Astrocyte (in vitro differentiated cells and primary cell): ENCODE measurements at places on chromosomes 12 and 14.
A peak's percentile ranks its signal among the peaks of the same experiment; 100 is the strongest.

GRCh38 chr14:94638961-94639817, 27.0 kb downstream of the SERPINA3 start:
- DNase-seq, result no peak

GRCh38 chr14:76056128-76056527, 70.6 kb downstream of the IFT43 start:
- no peak for DNase-seq

GRCh38 chr12:64352181-64352580, 38.4 kb downstream of the C12orf56 start:
- DNase-seq, result no peak

DNA sequence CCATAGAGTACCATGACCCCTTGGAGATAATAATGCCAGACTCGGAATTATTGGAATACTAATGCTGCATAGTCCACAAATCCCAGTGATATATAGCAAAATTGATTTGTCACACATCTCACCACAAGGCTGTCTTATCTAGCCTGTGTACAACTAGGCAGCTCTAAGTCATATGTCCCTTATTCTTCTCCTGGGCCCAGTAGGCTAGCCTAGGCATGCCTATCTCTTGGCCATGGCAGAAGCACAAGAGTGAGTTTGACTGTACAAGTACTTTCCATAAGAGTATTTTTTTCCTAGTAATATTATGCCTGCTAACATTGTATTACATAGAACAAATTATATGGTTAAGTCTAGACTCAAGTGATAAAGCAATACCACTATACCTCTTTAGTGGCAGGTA, 1122.1 kb upstream of the SEL1L start:
- no peak for DNase-seq

GRCh38 chr14:63833728-63834127, 19.1 kb upstream of the SYNE2 start:
- no peak for DNase-seq

DNA sequence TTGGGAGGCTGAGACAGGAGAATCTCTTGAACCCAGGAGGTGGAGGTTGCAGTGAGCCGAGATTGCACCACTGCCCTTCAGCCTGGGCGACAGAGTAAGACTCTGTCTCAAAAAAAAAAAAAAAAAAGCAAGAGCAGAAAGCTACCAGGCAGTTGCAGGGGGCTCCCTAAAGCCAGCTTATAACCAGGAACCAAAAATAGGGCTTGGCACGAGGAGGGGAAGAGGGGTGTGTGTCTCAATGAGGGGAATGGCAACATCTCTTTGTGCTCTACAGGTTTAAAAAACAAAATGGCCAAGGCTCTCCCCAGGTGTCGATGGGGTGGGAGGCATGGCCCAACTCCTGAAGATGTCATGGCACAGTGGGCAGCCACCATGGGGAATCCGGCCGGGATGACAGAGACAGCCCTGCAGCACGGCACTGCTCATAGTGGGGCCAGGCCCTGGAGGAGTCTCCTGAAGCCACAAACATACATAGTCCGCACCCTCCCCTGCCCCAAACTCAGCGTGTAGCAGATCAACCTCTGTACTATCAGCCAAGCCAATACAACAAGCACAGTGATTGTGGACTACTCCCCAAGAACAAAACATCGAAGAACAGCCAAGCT, 16.0 kb upstream of the EIF5 start:
- no peak for DNase-seq

DNA sequence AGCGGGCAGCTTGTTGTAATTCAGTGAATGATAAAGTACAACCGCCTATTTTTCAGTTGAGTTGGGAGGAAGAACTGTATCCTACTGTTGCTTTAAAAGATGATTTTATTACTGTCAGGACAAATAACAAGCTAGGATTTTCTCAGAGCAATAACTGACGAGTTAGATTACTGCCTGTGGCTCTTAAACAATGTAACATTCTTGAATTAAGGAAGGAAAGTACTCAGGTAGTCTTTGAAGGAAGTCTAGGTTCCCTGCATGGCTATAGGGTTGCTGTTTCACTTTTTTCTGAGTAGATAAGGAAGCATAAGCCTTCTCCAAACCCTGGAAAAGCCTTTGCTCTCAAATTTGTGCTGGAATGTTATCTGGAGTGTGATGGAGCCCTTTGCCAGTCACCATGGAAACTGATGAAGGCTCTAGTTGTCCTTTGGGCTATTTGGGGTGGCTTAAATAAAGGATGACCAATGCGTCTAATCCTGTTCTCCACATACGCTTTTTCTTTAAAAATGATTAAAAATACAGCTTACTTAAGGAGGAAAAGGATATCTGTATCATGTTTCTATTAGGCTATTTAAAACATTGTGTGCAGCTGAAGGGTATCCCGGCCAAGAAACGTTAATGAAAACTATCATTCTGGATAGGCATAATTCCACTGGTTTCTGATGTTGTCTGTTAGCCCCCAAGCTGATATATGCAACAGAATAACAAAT, 17.7 kb downstream of the NUBPL start:
- DNase-seq, result no peak

DNA sequence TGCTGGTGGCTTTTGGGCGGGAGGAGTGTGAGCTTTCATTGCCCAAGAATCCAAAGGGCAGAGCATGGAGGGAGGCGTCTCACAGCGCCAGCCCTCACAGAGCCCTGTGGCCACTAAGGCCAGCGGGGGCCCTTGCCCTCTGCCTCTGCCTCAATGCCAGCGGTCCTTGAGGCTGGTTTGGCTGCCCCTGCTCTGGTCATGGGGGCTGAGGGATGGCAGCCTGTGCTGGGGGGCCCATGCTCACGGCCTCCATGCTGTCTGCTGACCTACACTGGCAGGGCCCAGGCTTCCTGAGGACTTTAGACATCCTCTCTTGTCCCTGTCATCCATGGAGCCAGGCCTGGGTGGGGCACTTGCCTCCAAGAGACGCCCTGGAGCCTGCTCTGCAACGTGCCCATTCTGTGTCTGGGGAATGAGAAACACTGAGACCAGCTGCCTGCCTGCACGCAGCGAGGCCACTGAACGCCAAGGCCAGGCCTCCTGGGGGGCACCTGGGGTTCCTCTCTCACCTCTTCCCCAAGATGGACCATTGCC, 143.4 kb downstream of the KIF26A start:
- no peak for DNase-seq

- DNase-seq, result peak; percentile 81
These were observed 360.8 kb downstream of the CCDC91 start for GRCh38 chr12:28550757-28551704.
